SHP77 (cell line): ENCODE measurements at places on chromosomes 5 and 9.
A peak's percentile ranks its signal among the peaks of the same experiment; 100 is the strongest.

DNA sequence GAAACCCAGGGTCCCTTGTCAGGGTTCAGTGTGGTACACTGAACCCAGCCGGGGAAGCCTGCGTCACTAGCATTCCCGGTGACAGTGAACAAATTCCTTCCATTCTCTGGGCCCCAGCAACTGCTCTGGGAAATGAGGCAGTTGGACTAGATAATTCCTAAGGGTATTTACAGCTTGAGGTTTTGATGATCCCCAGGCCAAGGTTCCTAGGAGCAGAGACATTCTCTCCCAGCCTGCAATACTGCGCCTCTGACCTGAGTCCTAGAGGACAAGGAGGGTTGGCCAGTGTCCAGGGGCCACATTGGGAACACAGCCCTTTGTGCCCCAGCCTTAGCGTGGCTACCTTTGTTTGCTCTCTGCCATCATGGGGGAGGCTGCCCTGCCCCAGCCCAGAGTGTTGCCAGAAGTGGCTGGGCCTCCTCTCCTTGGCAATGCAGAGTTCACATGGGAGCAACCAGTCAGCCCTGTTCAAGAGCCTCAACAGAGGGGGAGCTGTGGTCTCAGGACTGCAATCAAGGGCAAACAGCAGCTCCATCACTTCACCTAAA, 178.2 kb downstream of the SEC61B start:
- no peak for DNase-seq

DNA sequence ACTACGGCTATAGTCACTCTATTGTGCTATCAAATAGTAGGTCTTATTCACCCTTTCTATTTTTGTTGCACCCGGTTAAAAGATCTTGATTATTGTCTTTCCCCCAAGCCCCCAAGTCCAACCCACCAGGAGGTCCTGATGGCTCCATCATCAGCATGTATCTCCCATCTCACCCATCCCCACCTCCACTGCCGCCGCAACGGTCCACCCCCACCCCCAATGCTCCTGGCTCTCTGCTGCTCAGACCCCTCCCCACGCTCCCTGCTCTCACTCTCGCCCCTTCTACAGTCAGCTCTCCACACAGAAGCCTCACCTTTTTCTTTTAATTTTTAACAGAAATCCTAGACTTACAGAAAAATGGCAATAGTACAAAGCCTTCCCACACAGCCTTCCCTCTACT, 51.5 kb upstream of the SH3PXD2B start:
- DNase-seq: no peak

DNA sequence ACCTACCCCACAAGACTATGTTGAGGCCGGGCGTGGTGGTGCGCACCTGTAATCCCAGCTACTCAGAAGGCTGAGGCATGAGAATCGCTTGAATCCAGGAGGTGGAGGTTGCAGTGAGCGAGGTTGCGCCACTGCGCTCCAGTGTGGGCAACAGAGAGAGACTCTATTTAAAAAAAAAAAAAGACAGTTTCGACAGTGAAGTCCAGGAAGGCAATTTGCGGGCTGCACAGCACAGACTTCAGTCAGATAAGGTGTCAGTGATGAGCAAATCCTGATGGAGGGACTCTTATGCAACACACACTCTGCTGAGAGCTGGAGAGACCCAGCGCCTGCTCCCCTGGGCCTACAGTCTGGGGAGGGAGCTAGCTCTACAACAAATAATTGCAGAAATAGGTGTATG, 14.2 kb downstream of the CCNJL start:
- DNase-seq: no peak

DNA sequence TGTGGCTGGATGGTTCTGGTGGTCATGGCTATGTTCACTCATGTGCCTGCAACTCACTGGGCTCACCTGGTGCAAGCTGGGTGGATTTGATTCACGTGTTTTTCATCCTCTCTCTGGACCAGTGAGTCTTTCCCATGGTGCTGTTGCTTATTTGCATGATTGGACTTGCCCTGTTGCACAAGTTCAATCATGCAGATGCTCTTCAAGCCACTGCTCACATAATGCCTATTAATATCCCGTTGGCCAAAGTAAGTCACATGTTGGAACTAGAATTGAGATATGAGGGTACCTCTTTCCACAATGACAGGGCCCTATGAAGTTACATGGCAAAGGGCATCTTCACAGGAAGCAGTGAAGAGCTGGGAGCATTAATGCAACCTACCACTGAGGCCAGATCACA, 26.5 kb upstream of the MROH2B start:
- no peak for DNase-seq

GRCh38 chr5:54388409-54388808, 67.1 kb upstream of the HSPB3 start:
- DNase-seq: no peak

GRCh38 chr9:100282388-100282719, 70.4 kb downstream of the TEX10 start:
- DNase-seq: no peak

DNA sequence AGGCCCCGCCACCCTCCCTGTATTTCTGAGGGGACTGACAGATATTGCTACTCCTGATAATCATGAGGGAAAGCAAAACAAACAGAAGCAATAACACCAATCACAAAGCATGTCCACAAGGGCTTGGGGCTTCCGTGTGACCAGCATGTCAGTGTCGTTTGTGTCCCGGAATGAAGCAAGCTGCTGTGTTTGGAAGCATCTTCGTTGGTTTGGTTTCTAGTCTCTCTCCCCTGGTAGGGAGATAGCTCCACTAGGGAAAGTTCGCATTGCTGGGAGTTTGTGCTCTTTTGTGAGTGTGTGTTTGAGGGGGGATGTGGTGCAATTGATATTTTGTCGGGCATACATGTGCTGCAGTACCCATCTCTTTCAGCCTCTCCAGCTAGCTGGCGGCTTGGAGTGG, 1.4 kb downstream of the GRIA1 start:
- no peak for DNase-seq

DNA sequence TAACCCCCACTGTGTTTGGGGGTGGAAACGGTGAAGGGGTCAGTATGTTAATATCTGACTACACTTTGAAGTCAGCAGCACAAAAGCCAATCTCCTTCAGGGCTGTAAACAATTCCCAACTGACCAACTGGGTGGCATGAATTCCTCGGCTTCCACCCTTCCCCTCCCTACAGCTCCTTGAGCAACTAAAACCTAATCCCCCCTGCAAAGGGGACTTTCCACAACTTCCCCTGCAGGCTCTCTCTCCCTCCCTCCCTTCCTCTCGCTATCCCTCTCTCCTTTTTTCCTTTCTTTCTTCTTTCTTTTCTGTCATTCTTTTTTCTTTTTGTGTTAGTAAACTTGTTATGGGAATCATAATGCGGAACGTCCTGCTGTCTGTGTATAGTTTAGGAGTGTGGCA, 65.1 kb upstream of the PTCH1 start:
- no peak for DNase-seq

- DNase-seq: no peak
Measured at GRCh38 chr5:105088961-105089360, 1526.4 kb upstream of the NUDT12 start.

DNA sequence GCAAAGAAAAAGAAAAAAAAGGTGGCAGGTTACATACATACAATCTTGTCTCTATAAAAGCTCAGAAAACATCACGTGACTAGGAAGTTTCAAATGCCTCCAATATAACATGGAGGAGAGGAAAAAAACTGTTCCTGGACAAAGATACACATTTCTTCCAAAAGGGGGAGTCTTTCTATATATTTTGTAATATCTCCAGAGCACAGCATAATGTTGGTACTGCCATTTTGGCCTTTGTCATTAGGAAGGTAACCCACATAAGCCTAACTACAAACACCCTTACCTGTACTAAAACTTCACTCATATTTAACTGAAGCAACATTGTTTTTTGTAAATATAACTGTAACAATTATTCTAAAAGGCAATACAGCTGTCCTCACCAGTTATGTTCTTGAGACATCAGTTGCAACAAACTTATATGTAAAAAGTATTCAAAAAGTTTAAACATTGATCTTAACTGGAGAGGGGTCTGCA, 1.2 kb upstream of the BTF3 start:
- peak; percentile 79 for DNase-seq

GRCh38 chr9:79768194-79768593, 196.4 kb downstream of the TLE4 start:
- no peak for DNase-seq

DNA sequence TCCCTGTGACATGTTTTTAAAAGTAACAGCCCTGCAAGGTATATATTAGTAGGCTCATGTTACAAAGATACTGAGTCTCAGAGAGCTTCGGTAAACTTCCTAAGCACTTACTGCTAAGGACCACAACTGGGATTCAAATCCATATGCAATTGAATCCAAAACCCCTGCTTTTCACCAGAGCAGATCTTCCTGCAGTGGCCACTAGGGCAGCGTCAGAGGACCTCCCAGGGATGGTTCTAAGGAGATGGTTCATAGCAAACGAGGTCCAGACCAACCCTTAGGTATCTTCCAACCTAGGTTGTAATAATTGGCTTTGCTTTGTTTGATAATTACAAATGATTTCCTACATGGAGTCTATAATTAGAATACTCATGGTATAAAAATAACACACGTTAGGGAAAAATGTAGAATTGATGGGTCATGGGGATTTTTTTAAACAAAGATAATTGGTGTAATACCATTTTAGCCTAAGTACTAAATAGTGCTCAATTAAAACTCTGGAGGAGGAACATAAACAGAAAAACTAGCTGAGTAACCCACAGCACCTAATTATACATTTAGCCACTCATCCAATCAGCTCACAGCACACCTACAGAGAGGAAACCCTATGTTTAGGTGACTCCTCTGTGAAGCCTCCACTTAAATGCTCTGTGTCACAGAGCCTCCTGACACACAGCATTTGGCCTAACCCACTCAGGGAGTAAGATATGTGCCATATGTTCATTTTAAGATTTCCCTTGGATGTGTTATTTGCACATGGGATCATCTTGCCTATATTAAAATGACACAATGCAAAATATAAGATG, 10.0 kb upstream of the CAST start:
- DNase-seq: peak; percentile 11

DNA sequence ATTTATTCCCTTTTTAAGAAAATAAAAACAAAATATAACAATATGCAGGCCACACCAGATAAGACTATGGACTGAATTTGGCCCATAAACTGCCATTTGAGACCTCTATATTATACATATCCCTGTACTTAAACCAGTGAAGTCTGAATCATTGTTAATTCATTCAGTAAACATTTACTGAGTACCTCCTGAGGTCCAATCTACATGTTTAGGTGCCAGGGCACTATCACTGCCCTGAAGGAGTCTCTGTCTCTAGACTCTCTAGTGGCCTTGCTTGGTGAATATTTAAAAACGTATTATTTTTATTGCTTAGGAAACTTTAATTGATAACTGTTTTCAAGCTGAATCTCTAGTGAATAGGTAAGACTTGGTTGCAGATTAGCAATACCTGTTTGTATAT, 74.7 kb upstream of the ELL2 start:
- no peak for DNase-seq

DNA sequence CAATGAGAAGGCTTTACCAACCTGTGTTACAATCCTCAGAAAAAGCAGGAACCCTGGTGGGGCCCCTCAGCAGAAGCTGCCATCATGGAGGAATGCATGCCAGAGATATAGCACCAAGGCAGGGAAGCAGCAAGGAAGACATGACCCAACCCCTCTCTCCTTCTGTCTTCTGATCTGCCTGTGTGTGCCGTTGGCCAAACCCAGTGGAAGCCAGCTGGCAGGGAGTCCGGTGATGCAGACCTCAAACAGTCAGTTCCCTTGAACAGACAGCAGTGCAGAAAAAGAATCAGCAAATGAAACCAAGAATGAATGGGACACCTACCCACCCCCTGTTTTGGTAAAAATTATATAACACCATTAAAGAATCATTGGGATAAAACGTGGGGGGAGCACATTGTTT, 234.2 kb downstream of the ZNF608 start:
- DNase-seq: no peak

GRCh38 chr9:126607086-126607485, 6.6 kb upstream of the LMX1B start:
- DNase-seq: no peak
